ENCODE measurements at places on chromosomes 5 and 9.

- DNase-seq = no peak
Observed at GRCh38 chr5:36887532-36887931, 11.0 kb downstream of the NIPBL start.

- no peak for DNase-seq
Observed at GRCh38 chr5:115892021-115892420, 50.3 kb downstream of the AP3S1 start.

- no peak for DNase-seq
Observed at GRCh38 chr9:115010874-115011273, 80.5 kb upstream of the TNFSF8 start.

- no peak for DNase-seq
Observed at GRCh38 chr5:8752595-8752994, 793.3 kb downstream of the SEMA5A start.

GRCh38 chr9:85055506-85056202, 386.1 kb downstream of the NTRK2 start:
- DNase-seq = no peak

GRCh38 chr5:179325296-179326031, 19.8 kb downstream of the ADAMTS2 start:
- no peak for DNase-seq

- no peak for DNase-seq
Observed at GRCh38 chr5:142934051-142934762, 164.0 kb downstream of the ARHGAP26 start.

DNA sequence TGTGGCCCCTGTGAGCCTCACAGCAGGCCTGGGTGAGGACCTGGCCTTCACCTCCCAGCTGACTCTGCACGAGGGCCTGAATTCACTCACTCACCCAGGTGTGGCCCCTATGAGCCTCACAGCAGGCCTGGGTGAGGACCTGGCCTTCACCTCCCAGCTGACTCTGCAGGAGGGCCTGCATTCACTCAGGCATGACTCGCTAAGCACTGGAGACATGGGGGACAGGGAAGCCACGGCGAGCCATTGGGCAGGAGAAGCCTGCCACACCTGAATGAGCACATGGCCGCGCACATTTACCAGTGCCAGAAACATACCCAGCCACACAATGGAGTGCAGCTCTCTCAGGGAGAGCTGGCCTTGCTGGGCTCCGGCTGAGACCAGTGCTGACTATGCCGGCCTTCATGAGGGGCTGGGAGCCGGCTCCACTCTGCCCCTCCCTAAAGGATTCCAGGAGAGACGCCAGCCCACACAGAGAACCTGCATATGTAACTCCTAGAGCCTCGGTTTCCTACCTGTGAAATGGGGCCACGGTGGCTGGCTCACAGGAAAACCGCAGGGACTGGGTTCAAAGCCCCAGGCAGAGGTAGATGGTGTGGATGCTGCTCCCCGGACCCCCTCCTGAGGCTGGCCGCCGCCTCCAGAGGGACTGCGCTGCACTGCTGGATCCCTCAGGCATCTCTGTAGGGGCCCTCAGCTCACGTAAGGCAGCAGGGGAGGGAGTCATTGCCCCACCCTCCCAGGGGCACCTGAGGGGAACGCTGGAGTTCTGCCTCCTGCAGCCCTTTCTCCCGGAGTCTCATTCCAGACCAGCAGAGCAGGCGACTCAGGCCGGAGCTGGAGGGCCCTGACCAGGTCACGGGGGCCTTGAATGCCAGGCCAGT, 7.2 kb downstream of the ADAMTS2 start:
- no peak for DNase-seq

DNA sequence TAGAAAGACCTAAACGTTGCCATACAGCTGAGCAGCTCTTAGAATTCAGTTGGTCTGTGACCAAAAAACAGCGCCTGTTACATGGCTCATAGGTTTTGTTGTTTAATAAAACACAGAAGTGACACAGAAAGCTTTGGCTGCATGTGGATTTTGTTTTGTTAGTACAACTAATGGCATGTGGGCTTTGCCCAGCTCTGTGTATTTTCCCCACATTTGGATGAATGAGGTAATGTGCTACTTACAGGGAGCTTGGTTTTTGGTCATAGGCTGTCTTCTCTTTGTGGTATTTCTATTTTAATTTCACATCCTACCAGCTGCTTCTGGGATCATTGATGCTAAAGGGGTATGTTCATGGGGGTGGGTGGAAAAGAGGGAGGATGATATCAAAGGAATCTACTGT, 37.0 kb upstream of the POU4F3 start:
- no peak for DNase-seq

- no peak for DNase-seq
Observed at GRCh38 chr5:126812199-126812570, 35.2 kb downstream of the LMNB1 start.

- no peak for DNase-seq
Observed at GRCh38 chr9:82675102-82675501, 387.8 kb downstream of the RASEF start.

- peak; percentile 5 for DNase-seq
Observed at GRCh38 chr9:76302947-76303550, 91.2 kb downstream of the RFK start.

GRCh38 chr9:125820100-125820804, 73.1 kb downstream of the PBX3 start:
- no peak for DNase-seq

DNA sequence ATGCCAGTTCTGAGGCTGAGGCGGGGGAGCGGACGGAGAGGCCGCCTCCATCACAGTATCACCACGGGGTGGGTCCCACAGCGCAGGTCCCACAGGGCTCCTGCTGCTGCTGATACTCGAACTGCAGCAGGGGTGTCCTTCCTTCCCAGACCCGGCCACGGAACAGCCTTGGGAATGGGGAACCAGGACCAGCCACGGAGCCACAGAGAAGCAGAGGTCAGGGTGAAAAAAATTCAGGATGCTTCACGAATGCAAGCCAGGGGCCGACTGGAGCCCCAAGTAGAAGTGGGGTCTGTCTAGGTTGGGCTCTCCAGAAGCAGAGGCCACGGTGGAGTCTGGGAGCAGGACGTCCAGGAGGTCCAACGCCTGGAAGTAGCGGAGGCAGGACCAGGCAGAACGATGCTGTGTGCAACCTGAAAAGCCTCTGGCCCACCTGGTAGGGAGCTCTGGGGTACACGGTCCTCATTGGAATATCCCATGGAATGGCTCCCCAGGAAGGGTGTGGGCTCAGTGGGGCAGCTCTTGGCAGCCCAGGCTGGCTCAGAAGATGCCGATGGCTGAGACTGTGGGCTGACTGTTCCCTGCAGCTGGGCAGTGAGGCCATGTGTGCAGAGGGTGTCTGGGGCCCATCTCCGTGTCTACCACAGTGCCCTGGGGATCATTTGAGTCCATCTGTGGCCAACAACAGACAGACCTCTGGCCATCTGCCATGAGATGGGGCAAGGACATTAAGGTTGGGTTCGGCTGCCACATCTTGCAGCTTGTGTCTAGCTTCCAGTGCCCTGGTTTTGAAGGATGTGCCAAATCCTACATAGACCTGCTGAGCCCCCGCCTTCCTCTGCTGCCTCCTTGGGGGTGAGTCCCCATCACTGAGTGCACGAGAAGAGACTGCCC, 66.9 kb upstream of the FCN1 start:
- DNase-seq = no peak

DNA sequence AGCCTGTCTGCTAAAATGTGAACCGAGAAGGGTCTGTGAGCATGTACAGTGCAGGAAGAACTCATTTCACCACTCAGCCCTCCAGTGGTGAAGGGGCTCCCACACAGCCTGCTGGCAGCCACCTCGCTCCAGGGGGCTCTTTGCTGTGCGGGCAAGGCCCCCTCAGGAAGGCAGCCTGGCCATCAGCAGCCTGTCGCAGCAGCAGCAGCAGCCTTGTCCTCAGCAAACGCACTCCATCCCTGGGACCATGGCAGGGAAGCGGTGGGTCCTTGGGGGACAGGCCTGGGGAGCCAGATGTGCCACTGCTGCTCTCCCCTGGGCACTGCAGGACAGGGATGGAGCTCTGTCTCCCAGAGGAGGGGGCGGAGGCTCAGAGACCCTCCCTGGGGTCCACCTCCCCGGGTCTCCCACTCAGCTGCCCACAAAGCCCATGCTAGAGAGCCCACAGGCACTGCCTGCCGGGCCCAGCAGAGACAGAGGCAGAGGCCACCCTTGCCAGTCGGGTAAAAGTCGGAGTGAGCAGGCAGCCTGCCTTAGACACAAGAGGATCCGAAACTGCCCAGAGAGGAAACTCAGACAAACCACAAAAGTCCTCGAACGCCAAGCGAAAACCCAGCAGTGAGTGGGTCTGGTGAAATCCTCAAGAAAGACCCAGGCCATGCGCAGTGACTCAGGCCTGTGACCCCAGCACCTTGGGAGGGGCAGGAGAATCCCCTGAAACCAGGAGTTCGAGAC, 8.0 kb downstream of the BRD3 start:
- DNase-seq = no peak

DNA sequence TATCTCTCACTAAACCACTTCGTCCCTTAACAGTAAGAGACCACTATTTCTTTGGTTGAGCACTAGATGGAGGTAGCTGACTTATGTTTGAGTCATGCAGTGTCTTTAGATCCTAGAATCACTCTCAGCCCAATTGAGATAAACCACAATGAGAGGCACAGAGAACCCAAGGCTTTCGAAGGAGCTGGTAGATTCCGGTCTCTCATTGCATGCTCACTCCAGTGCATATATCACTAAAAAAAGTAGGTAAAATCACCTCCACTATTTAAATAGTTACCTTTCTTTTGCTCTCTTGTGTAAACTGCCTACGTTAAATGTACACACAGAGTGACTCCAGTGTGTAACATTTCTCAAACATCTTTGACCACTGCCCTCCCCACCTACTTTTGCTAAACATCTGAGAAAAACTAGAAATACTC, 27.6 kb downstream of the ACTL7A start:
- DNase-seq = no peak

GRCh38 chr9:127520941-127521918, 69.9 kb downstream of the LRSAM1 start:
- peak; percentile 66 for DNase-seq

DNA sequence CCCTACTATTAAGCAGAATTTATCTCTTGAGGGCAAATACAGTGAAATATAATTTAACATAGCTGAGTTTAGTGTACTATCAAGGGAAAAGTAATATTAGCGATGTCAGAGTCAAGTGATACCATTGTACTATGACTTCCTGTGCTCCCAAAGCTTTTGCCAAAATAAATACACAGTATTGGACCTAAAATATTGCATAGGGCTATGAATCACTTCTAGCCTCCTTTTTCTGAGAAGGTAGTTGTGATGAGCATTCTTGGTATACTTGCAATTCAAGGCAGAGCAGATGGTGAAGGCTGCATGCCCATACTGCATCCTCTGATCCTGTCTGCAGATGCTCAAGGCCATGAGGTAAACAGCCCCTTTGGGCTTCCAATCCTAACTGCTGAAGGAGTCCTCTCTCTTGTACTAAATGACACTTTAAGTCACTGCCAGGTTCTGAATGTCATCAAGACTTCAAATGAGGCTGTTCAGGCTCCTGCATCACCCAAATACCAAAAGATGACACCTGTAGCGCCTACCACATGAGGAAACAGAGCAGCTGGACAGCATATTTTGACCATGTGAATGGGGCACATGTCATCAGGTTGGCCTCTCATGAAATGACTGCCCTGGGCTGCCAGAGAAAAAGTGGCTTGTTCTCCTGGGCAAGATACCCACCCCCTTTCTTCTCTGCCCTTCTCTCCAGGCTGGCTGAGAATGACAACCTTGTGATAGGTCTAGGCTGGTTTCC, 29.7 kb upstream of the PPP2CA start:
- DNase-seq = no peak

- no peak for DNase-seq
Observed at GRCh38 chr9:7177383-7177782, 419.6 kb downstream of the KDM4C start.

GRCh38 chr9:13648676-13649075, 369.2 kb upstream of the MPDZ start:
- DNase-seq = no peak

DNA sequence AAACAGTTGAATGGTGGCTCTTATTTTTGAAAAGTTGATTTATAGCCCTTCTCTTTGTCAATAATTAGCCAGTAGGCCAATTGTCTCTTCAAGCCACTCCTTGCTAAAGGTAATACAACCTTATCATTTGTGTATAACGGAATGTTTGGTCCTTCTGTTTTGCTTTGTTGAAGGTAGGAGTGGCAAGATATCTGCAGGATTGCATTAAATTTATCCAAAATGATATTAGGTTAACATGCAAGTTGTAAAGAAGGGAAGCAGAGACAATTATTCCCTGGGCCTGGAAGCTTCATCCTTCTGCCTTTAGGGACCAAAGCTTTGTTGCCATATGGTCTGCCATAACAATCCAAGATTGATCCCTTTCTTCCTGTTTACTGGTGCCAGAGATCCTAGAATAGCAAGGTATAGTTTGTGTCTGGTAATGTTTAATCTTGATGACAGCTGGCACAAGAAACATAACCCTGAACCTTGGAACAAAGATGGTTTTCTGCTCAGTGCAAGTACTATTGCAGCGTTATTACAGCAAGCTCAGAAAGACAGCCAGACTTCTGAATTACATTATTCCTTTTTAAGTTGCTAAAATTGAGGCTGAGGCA, 15.5 kb upstream of the FSD1L start:
- no peak for DNase-seq

GRCh38 chr5:165457859-165458481, 1952.6 kb downstream of the MAT2B start:
- no peak for DNase-seq

DNA sequence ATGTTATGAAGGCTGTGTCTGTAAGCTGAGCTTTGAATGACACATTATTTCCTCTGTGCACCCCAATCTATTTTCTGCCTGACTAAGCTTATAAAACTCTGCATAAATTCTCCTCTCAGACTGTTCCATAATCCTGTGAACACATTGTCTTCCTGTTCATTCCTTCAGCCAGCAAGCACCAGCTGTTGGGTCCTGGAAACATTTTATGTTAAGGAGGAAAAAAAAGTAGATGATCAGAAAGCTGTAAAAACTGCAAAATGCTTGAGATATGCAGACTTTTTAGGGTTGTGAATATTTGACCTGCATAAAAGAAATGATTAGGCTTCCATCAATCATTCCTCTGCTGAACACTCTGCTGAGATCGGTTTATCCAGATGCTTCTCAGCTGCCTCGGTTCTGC, 1246.0 kb upstream of the DMAC1 start:
- no peak for DNase-seq

DNA sequence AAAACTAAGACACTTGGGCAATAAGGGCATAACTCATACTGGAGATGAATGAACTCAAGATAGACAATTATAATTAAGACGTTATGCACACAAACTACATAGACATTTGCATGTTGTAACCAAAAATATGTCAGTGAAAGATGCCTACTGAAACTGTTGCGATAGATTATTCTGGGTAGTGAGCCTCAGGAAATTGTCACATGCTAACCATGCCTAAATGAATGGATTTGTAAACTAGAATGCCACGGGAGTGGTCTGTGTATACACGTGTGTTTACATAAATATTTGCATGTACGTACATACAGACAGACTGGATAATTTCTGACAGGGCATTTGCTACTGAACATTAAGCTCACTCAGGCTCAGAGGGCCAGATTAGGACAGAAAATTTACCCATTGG, 1.2 kb downstream of the NIPSNAP3B start:
- DNase-seq = no peak

DNA sequence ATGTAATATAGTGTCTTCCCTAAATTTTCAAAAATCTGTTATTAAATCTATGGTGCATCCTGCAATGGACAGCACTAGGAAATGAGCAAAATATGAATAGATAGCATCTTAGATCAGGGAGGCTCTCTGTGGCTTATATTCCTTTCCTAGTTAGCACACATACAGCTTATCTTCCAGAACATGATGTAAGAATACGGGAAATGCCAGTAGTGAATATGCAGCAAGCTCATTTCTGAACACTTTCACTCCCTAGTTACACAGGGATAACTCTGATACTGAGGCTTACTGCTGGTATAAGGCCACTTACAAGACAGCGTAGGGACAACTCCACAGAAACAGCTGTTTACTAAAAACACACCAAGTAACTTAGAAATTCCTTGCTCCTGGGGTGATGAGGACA, 297.3 kb upstream of the SMARCA2 start:
- DNase-seq = no peak
